Activated CD8-positive, alpha-beta memory T cell treated with anti-CD3 and anti-CD28 coated beads, Interleukin-2, amount 50 U/mL, for 4 hours (primary cell): ENCODE measurements at places on chromosomes 1 and 21.

GRCh38 chr1:64911326-64911725 is 55.0 kb downstream of the JAK1 start:
- DNase-seq = no peak

- DNase-seq = no peak
Observed at GRCh38 chr1:94931254-94931841, 4.4 kb upstream of the CNN3 start.

- DNase-seq = no peak
Observed at GRCh38 chr1:103457886-103458455, 67.5 kb upstream of the RNPC3 start.

- no peak for DNase-seq
Observed at GRCh38 chr1:52432807-52433206, 28.4 kb downstream of the PRPF38A start.

DNA sequence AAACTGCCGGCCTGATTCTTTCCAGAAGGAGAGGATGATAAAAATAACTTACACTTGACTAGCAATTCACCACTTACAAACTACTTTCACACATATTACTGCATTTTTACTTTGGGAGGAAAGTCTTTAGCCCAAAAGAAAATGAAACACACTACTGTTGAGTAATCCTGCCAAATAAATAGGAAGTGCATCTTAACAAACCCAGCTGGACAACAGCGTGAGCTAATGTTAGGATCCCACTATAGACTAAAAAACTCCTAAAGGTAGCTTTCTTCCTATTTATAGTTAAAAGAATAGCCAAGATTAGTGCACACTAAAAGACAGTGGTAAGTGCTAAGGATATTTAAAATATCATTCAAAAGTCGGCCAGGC is 83.8 kb downstream of the HSF2BP start:
- DNase-seq = no peak

- DNase-seq = no peak
Observed at GRCh38 chr1:9892563-9893528, 17.2 kb downstream of the CTNNBIP1 start.

- DNase-seq = no peak
Observed at GRCh38 chr1:194658090-194658439, 1471.7 kb upstream of the B3GALT2 start.
